Stimulated activated CD8-positive, alpha-beta memory T cell treated with anti-CD3 and anti-CD28 coated beads, Interleukin-7, amount 100 ng/mL, for 1 hour (primary cell): ENCODE measurements at places on chromosomes 6 and 20.

DNA sequence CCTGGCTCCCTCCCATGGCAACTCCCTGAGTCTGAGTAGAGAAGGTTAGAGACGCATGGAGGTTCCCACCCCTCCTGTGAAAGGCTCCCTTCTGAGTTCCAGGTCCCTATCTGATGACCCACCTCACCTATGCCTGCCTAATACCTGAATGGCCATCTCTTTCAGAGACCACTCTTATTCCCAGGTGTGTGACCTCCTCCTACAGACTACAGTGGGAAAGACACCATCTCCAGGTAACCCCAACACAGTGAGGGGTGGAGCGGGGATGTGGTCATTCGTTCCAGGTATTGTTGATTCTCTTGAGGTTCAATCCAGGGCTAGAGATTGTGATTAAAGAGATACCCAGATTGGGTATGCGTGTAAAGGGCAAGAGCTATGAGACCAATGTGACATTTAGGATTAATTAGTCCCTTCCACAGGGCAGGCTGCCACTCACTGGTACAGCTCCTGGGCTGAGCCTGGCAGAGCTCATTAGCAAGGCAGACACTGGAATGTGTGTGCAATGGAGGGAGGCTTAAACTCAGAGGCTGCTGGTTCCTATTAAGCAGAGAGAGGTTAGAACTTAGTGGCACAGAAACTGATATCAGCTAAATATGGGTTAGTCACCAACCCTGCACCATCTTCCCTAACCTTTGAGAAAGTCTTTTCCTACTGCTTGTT, 46.5 kb upstream of the IER3 start:
- DNase-seq, result no peak

DNA sequence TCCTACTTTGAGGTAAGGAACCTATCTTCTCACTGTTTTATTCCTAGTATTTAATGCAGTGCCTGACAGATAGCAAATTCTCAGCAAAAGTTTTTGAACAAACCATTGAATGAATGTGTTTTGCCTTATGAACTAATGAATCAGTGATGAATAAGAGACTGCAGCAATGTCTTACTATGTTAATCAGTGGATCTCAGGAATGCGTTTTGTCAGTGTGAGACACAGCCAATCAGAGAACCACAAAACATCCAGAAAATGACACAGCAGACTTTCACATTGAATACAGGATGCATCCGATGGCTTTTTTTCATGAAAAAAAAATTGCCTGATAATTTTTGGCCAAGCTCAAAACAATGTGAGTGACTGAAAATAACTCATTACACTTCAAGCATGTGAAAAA, 270.5 kb downstream of the BMP2 start:
- DNase-seq, result no peak

GRCh38 chr6:44116641-44117382, 10.4 kb downstream of the MRPL14 start:
- DNase-seq, result no peak

DNA sequence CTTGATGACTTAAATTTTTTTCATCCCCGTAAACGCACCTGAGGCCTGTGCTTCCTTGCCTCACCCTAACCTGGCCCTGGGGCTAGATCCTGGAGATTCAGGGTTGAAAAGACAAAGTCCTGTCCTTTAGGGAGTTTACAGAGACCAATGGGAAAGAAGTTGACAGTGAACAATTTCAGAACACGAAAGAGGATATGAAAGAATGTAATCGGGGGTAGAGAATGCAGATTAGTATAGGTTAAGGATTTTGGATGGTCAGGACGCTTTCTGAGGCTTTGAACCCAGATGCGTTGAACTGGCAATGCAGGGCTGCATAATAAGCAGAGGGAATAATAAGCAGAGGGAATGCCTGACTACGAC, 1.7 kb upstream of the FBXO5 start:
- DNase-seq, result no peak

GRCh38 chr6:137746264-137746663, 120.8 kb upstream of the TNFAIP3 start:
- no peak for DNase-seq

GRCh38 chr6:31927242-31927862, at the start of gene C2:
Gene C2, plus strand, starts transcription at chr6:31927717. Its CDS starts 36 bp downstream, at chr6:31927753.
- no peak for DNase-seq
